Immature natural killer cell (primary cell): ENCODE measurements at places on chromosomes 16 and 17. TPM values are rescaled to one million over a fixed set of nuclear protein-coding genes. Genes with fewer than 3 reads are reported as not detected.
A peak's percentile ranks its signal among the peaks of the same experiment; 100 is the strongest.

DNA sequence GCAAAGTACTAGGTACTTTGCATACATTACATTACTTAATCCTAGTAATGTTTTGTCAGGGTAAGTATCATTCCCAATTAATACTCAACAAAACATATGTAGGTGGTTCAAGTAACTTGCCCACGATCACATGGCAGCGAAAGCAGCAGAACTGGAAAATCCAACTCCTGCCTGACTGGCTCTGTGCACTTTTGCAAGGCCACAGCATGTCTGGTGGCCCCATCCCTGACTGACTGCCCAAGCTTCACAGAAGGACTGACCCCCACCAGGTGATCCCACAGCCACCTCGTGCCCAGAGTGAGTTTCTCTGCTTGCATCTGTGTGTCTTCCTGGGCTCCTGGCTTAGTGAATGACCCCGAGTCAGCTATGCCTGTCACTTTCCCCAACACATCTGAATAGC is 11.4 kb downstream of the CNP start:
- DNase-seq: no peak
- peaks cover 4% of the 10 kb centered on the region for H3K27me3 ChIP-seq
- H3K27ac ChIP-seq: peak overlapping the region; percentile 13
- peaks cover 48% of the 10 kb centered on the region for H3K36me3 ChIP-seq
- peaks cover 16% of the 10 kb centered on the region for H3K4me1 ChIP-seq
- H3K4me3 ChIP-seq: no peak overlapping the region

DNA sequence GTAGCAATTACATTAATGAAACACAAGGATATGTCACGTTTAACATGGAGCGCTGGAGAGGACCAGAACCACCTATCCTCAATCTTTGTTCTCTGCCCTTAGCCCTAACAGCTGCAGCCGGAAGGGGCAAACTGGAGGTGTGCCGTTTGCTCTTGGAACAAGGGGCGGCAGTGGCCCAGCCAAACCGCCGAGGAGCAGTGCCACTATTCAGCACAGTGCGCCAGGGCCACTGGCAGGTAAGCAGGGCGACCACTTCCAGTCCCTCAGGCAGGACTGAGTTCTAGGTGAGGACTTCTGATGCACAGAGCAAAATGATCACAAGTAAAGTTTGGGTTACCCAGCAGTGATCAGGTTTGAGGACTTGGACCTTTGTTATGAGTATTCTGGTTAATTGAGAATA is 41.1 kb downstream of the CYB561 start:
- no peak for DNase-seq
- no peak overlapping the region for H3K4me3 ChIP-seq
- H3K27ac ChIP-seq: no peak overlapping the region
- H3K36me3 ChIP-seq: peaks cover 21% of the 10 kb centered on the region
- H3K4me1 ChIP-seq: peaks cover 1% of the 10 kb centered on the region

- H3K36me3 ChIP-seq: no peaks in the 10 kb centered on the region
- H3K4me3 ChIP-seq: no peak overlapping the region
- no peak overlapping the region for H3K27ac ChIP-seq
- H3K27me3 ChIP-seq: peaks cover 24% of the 10 kb centered on the region
- H3K4me1 ChIP-seq: peaks cover 10% of the 10 kb centered on the region
- DNase-seq: no peak
These were observed 7.2 kb downstream of the NGFR start for GRCh38 chr17:49502254-49502653.

DNA sequence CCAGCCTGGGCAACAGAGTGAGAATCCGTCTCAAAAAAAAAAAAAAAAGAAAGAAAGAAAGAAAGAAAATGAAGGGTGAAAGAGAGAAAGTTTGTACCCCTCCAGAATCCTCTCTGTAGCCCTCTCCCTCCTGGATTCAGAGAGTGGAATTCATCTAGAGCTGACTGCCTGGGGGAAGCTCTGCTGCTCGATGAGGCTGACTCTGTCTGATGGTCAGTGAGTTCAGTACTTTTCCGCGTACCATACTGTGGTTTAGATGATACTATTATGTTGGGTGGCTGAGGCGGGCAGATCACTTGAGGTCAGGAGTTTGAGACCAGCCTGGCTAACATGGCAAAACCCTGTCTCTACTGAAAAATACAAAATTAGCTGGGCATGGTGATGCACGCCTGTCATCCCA is 14.8 kb downstream of the TMEM94 start:
- H3K4me1 ChIP-seq: peaks cover 3% of the 10 kb centered on the region
- H3K4me3 ChIP-seq: no peak overlapping the region
- H3K27ac ChIP-seq: no peak overlapping the region
- no peak for DNase-seq
- H3K27me3 ChIP-seq: no peaks in the 10 kb centered on the region

DNA sequence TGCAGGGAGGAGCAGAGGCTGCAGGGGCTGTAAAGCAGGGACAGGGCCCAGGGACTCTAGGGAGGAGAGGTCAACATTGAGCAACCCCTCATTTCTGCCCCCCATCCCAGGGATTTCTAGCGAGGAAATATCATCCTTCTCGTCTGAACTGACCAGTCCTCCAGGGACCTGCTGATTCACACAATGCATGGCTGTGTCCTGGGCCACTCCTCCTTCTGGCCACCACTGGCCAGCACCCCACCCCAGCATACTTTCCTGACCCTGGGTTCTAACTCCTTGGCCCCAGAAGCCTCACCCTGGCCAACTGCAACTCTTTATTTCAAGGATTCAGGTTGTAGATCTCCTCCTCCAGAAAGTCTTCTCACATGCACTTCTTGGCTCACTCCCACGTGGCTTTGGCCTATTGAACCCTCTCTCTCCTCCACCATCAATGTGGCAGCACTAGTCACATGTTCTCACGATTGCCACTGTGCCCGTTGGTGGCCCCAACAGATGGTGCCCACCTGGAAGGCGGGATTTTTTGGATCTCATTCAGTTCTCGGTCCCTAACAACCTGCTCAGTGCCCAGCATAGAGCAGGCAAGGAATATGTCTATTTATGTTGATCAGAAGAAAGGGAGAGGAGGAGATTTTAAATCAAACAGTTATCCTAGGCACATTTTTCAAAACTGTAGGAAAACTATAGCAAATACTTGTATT is 41.5 kb downstream of the CUEDC1 start:
- H3K27ac ChIP-seq: no peak overlapping the region
- H3K4me3 ChIP-seq: no peak overlapping the region
- H3K36me3 ChIP-seq: no peaks in the 10 kb centered on the region
- DNase-seq: no peak
- no peaks in the 10 kb centered on the region for H3K4me1 ChIP-seq

DNA sequence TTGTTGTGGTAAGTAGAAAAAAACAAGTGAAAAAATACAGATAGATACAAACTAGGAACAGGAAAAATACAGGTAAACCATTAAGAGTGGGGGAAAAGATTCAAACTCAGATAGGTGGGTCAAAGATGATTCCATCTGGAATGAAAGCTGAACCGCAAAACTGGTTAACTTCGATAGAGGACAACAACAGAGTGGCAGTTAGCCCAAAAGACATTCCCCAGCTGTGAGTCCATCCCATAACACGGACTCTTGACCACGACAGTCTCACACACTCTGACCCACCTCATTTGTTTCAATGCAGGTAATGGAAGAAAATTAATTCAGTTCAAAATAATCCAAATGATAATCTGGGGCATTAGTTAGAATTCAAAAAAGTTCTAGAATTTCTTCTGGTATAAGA is 13.5 kb downstream of the ELAC2 start:
- H3K4me3 ChIP-seq: no peak overlapping the region
- H3K36me3 ChIP-seq: peaks cover 33% of the 10 kb centered on the region
- no peak for DNase-seq
- H3K27me3 ChIP-seq: no peaks in the 10 kb centered on the region
- H3K4me1 ChIP-seq: no peaks in the 10 kb centered on the region

DNA sequence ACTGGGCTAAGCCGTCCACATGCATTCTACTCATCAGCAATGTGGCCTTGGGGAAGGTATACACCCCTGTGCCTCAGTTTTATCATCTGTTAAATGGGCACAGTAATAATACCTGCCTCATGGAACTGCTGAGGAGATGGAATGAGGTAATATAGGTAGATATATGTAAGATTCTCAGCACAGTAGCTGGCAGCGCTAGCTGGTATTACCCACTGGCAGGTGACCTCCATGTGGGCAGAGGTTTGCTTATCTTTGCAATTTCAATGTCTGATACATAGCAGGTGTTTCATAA is 1.2 kb upstream of the SGCA start:
- H3K27ac ChIP-seq: no peak overlapping the region
- no peaks in the 10 kb centered on the region for H3K36me3 ChIP-seq
- DNase-seq: no peak
- H3K27me3 ChIP-seq: no peaks in the 10 kb centered on the region
- H3K4me3 ChIP-seq: no peak overlapping the region

DNA sequence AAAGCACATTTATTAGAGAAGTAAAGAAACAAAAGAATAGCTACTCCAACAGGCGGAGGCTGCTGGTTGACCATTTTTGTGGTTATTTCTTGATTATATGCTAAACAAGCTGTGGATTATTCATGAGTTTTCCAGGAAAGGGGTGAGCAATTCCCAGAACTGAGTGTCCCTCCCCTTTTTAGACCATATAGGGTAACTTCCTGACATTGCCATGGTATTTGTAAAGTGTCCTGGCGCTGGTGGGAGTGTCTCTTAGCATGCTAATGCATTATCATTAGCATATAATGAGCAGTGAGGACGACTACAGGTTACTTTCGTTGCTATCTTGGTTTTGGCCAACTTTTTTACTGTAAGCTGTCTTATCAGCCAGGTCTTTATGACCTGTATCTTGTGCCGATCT is 12.2 kb upstream of the HS3ST4 start:
- no peak overlapping the region for H3K27ac ChIP-seq
- H3K4me3 ChIP-seq: no peak overlapping the region
- H3K4me1 ChIP-seq: no peaks in the 10 kb centered on the region
- H3K36me3 ChIP-seq: no peaks in the 10 kb centered on the region
- DNase-seq: no peak

DNA sequence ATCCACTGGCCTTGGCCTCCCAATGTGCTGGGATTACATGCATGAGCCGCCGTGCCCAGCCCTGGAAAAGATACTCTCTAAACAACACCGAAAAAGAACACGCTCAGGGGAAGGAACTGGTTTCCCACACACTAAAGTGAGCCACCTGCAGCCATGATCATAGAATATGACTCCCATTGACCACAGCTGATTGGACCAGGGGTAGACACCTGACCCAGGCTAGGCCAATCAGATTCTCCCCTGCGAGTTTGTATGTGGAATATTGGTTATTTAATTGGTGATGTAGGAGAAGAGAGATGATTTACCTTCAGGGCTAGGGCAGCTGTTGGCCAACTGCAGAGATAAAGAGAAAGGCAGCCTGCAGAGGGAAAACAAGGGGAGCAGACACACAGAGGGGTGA is 9.0 kb upstream of the GGA2 start:
- no peak overlapping the region for H3K4me3 ChIP-seq
- H3K27ac ChIP-seq: no peak overlapping the region
- H3K4me1 ChIP-seq: peaks cover 15% of the 10 kb centered on the region
- peaks cover 25% of the 10 kb centered on the region for H3K36me3 ChIP-seq
- no peak for DNase-seq

GRCh38 chr17:40597556-40598300 is 32.5 kb upstream of the CCR7 start:
- H3K27me3 ChIP-seq: peaks cover 3% of the 10 kb centered on the region
- no peaks in the 10 kb centered on the region for H3K36me3 ChIP-seq
- no peak overlapping the region for H3K27ac ChIP-seq

GRCh38 chr17:65537845-65538674 is 23.4 kb downstream of the AXIN2 start:
- H3K27ac ChIP-seq: no peak overlapping the region
- no peak overlapping the region for H3K4me3 ChIP-seq
- H3K4me1 ChIP-seq: no peaks in the 10 kb centered on the region
- no peaks in the 10 kb centered on the region for H3K36me3 ChIP-seq

GRCh38 chr17:33383488-33384023 is 90.5 kb upstream of the ASIC2 start:
- H3K27me3 ChIP-seq: peaks cover 3% of the 10 kb centered on the region
- no peaks in the 10 kb centered on the region for H3K4me1 ChIP-seq
- H3K4me3 ChIP-seq: no peak overlapping the region
- no peaks in the 10 kb centered on the region for H3K36me3 ChIP-seq
- DNase-seq: no peak

GRCh38 chr16:66222756-66223155 is 143.7 kb upstream of the CDH5 start:
- H3K27ac ChIP-seq: no peak overlapping the region
- H3K27me3 ChIP-seq: peaks cover 7% of the 10 kb centered on the region
- no peak overlapping the region for H3K4me3 ChIP-seq
- DNase-seq: no peak
- no peaks in the 10 kb centered on the region for H3K36me3 ChIP-seq

DNA sequence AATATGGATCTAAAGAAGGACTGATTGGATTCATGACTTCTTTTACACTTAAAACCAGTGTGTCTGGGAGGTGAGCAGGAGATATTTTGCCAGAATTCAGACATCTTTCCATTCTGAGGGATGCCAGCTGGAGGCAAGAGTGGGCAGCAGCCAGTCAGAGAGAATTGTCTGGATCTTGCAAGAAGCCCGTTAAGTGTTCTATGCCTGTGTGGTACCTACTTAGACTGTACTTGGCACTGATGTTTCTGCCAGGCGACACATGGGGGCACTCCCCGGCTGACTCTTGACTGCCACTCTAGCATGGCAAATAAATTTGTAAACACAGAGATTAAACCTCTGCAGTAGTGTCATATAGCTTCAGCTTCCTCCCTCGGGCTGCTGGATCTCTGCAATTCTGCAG is 247.7 kb downstream of the UTP18 start:
- DNase-seq: no peak
- H3K27ac ChIP-seq: no peak overlapping the region
- no peaks in the 10 kb centered on the region for H3K36me3 ChIP-seq
- no peak overlapping the region for H3K4me3 ChIP-seq
- peaks cover 10% of the 10 kb centered on the region for H3K27me3 ChIP-seq
- H3K4me1 ChIP-seq: no peaks in the 10 kb centered on the region

DNA sequence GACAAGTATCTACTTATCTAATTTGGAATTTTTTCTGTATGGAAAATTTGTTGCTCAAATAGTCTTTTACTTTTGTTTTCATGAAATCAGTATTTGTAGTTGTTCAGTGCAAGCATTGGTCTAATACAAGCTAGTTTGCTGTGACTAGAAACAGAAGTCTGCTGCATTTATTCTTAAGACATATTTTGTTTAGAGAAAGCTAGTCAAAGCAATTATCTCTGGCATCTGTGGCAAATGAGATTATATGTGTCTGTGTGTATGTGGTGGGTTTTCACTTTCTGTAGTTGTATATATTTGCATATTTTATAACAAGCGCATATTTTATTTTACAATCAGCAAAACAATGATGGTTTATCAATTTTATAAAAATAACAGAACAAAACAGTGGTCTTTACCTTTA is 96.0 kb upstream of the SIAH1 start:
- no peak overlapping the region for H3K27ac ChIP-seq
- DNase-seq: no peak
- no peak overlapping the region for H3K4me3 ChIP-seq
- no peaks in the 10 kb centered on the region for H3K4me1 ChIP-seq

GRCh38 chr17:36978810-36979564 is 30.2 kb downstream of the AATF start:
- DNase-seq: no peak
- no peaks in the 10 kb centered on the region for H3K27me3 ChIP-seq
- no peak overlapping the region for H3K4me3 ChIP-seq
- H3K4me1 ChIP-seq: peaks cover 79% of the 10 kb centered on the region
- H3K27ac ChIP-seq: no peak overlapping the region
- H3K36me3 ChIP-seq: peaks cover 8% of the 10 kb centered on the region

GRCh38 chr16:82808036-82808435 is 181.3 kb downstream of the CDH13 start:
- H3K4me1 ChIP-seq: no peaks in the 10 kb centered on the region
- no peak overlapping the region for H3K27ac ChIP-seq
- no peak for DNase-seq
- no peaks in the 10 kb centered on the region for H3K36me3 ChIP-seq
- peaks cover 16% of the 10 kb centered on the region for H3K27me3 ChIP-seq
- no peak overlapping the region for H3K4me3 ChIP-seq

The KRTAP3-1 gene
- polyA plus RNA-seq: not detected

The MC1R gene
- 1.1 TPM for polyA plus RNA-seq

The CX3CL1 gene
- not detected for polyA plus RNA-seq

The TNS4 gene
- 0.12 TPM for polyA plus RNA-seq

The TEDC2 gene
- polyA plus RNA-seq: not detected

The HS3ST6 gene
- polyA plus RNA-seq: not detected

The IL21R gene
- polyA plus RNA-seq: 59.7 TPM
